ENCODE measurements at places on chromosomes 2 and 18. TPM values are rescaled to one million over a fixed set of nuclear protein-coding genes. Genes with fewer than 3 reads are reported as not detected.
A peak's percentile ranks its signal among the peaks of the same experiment; 100 is the strongest.

GRCh38 chr2:179340678-179341077 is 76.0 kb upstream of the SESTD1 start:
- H3K27ac ChIP-seq, result no peak overlapping the region
- DNase-seq, result no peak
- no peak overlapping the region for H3K4me3 ChIP-seq
- H3K36me3 ChIP-seq, result no peaks in the 10 kb centered on the region
- no peaks in the 10 kb centered on the region for H3K27me3 ChIP-seq

DNA sequence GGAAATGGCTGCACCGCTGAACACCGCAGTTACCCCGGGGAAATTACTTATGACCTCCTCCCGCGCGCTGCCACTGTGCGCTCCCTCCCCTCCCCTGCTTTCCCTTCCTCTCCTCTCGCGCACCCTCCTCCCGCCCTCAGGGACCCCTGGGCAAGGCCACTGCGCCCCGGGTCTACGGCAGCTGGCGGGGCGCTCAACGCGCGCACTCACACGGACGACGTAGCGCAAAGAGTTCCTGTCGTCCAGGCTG is 7.9 kb downstream of the ALPP start:
- peaks cover 68% of the 10 kb centered on the region for H3K4me1 ChIP-seq
- no peak for DNase-seq
- H3K27ac ChIP-seq, result peak overlapping the region; percentile 89
- peak overlapping the region; percentile 32 for H3K4me3 ChIP-seq
- no peaks in the 10 kb centered on the region for H3K36me3 ChIP-seq
- no peaks in the 10 kb centered on the region for H3K27me3 ChIP-seq

GRCh38 chr2:221124532-221125240 is 447.4 kb downstream of the EPHA4 start:
- DNase-seq, result no peak
- H3K36me3 ChIP-seq, result no peaks in the 10 kb centered on the region

DNA sequence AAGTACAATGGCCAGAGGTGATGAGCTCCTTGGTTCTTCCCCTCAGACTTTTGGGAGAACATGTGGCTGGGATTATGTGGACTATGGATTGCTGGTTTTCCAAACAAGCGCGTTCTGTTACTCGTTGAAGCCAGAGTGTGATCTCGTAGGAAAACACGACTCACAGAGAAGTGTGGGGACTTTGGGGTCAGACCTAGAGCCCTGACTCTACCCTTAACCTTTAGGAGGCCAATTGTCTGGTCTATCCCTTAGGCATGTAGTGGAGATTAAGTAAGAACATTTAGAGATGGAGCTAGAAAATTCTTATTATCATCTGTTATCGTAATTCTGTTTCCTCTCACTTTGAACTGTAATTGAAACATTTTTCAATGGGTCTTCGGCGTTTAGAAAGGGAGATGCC is 35.8 kb downstream of the BCL2L11 start:
- no peak overlapping the region for H3K27ac ChIP-seq
- H3K4me1 ChIP-seq, result peaks cover 22% of the 10 kb centered on the region
- DNase-seq, result no peak
- no peak overlapping the region for H3K4me3 ChIP-seq
- no peaks in the 10 kb centered on the region for H3K36me3 ChIP-seq

- H3K4me3 ChIP-seq, result no peak overlapping the region
- no peak for DNase-seq
- no peaks in the 10 kb centered on the region for H3K4me1 ChIP-seq
- H3K36me3 ChIP-seq, result no peaks in the 10 kb centered on the region
- no peak overlapping the region for H3K27ac ChIP-seq
- H3K27me3 ChIP-seq, result peaks cover 45% of the 10 kb centered on the region
Measured at GRCh38 chr2:110998311-110998710, 122.4 kb upstream of the BCL2L11 start.

DNA sequence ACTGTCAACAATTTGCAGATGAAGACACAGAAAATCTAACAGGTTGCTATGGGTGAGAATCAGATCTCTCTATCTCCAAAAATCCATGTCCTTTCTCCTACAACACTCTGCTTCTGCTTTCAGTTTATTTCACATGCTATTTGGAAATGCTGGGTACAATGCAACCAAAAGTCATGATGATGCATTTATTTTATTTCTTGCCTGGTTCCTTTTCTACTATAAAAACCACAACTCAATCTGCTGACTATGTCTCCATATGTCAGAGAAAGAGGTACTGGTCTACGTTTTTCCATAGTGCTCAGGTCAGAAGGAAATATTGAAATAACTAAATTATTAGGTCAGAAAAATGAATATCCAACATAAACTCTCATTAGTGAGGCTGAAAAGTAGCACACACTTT is 20.5 kb downstream of the RAD51AP2 start:
- H3K27ac ChIP-seq, result no peak overlapping the region
- H3K36me3 ChIP-seq, result no peaks in the 10 kb centered on the region
- H3K27me3 ChIP-seq, result no peaks in the 10 kb centered on the region

DNA sequence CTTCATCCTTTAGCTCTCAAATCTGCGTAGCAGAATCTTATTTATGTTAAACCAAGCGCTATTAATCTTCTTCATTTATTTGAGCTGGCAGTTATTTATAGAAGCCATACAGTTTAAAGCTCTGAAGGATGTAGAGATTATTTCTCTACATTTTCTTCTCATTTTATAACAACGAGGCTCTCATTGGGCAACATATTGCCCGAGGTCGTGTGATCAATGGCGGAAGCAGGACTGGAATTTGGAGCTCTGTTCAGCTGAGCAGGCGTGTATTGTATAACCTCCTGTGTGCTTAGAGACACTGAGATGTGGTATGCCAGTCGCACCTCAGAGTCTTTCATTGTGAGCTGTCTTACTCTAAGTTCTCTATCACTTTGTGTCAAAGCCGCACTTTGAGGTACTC is 17.5 kb upstream of the DRC1 start:
- H3K27ac ChIP-seq, result no peak overlapping the region
- no peak overlapping the region for H3K4me3 ChIP-seq
- H3K4me1 ChIP-seq, result no peaks in the 10 kb centered on the region
- peaks cover 13% of the 10 kb centered on the region for H3K36me3 ChIP-seq
- H3K27me3 ChIP-seq, result no peaks in the 10 kb centered on the region

- H3K4me3 ChIP-seq, result no peak overlapping the region
- H3K36me3 ChIP-seq, result peaks cover 27% of the 10 kb centered on the region
- H3K27me3 ChIP-seq, result no peaks in the 10 kb centered on the region
Measured at GRCh38 chr2:239959059-239959971, 65.8 kb downstream of the NDUFA10 start.

DNA sequence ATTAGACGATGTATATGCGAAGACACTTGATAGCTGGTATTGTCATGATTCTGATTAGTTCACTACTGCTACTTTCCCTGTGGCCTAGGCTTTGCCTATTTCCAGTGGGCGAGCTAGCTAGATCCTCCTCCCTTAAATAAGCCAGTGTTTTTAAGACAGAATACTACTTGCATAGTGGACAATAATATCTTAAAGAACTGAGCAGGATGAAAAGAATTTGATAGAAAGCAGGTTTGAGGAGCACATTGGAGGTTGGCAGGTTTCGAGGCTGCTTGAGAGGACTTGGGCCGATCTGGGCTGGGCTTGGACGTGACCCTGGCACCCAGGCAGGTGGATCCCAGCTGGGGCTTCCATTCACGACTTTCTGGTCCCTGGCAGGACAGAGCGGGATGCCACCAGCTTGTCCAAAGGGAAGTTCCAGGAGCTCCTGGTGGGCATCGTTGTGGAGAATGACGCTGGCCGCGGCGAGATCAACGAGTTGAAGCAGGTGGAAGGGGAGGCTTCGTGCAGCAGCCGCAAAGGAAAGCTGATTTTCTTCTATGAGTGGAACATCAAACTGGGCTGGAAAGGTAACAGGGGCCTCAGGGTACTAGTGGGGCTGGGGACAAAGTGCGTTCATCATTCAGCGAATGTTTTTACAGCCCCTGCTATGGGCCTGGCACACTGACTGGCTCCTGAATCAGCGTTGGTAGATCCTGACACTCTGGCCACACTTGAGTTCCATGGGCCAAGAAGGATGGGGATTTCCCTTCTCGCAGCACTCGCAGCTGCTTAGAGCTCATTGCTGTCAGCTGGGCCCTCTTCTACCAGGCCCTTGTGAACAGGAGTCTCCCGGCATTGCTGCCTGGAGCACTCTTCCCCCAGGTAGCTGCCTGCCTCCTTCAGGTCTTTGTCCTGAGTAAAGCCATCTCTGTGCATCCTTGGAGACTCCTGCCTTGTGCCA is 16.9 kb downstream of the C2orf74 start:
- peaks cover 32% of the 10 kb centered on the region for H3K4me1 ChIP-seq
- DNase-seq, result no peak
- H3K27ac ChIP-seq, result no peak overlapping the region
- no peaks in the 10 kb centered on the region for H3K27me3 ChIP-seq
- H3K36me3 ChIP-seq, result peaks cover 55% of the 10 kb centered on the region
- H3K4me3 ChIP-seq, result no peak overlapping the region

DNA sequence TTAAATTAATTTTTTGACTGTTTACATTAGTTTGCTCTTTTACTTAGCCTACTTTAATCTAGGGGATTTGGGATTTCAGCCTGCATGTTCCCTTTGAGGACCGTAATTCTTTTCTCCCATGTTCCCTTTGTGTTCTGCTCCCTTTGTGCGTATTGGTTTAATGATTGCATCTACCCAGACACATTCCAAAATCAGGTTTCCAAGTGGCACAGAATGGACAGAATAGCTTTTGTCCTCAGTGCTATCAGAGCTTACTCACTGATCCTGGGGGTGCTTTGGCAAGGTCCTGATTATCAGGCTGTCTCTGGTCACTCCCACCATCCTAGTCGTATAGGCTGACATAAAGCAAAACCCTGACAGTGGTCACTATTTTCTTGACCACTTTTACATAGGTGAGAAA is 867.5 kb downstream of the TSN start:
- no peaks in the 10 kb centered on the region for H3K4me1 ChIP-seq
- H3K36me3 ChIP-seq, result no peaks in the 10 kb centered on the region
- H3K27me3 ChIP-seq, result no peaks in the 10 kb centered on the region

WNT10A gene
- not detected for total RNA-seq

PID1 gene
- total RNA-seq, result 2.1 TPM

GPR39 gene
- 2.6 TPM for total RNA-seq

CHRNA1 gene
- total RNA-seq, result not detected

MDH1B gene
- total RNA-seq, result 0.42 TPM

Measured in SJSA1 (cell line).